8988T (cell line): ENCODE measurements at places on chromosomes 4 and X.

DNA sequence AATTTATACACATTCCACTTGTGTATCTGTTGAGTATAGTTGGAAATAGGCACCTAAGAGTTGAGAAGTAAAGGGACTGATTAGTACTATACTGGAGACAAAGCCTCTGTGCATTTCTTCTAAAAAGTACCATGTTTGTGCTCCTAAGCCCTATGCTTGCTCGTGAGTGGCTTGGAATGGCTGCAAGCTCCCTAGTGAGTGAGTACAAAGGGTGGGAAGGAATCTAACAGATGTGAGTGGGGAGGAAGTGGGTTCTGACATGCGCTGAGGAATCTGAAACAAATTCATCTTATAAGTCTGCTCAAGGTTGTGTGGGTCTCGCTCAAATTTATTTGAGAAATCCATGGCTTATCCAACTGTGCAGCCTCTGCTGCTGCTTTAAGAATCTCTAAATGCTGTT, 13.3 kb downstream of the SPCS3 start:
- no peak for DNase-seq

- peak; percentile 35 for DNase-seq
Measured at GRCh38 chr4:186727977-186728519, 4.4 kb upstream of the FAT1 start.

DNA sequence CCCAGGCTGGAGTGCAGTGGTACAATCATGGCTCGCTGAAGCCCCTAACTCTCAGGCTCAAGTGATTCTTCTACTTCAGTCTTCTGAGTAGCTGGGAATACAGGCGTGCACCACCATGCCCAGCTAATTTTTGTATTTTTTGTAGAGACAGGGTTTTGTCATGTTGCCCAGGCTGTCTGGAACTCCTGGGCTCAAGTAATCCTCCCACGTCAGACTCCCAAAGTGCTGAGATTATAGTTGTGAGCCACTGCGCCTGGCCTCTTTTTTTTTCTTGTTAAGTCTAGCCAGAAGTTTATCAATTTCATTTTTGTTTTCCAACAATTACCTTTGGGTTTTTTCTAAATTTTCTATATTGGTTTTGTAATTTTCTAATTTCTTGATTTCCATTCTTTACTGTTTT, 100.6 kb downstream of the GC start:
- DNase-seq: no peak

GRCh38 chrX:101659601-101660063, at the start of gene ARMCX2:
Gene ARMCX2, minus strand, starts transcription at chrX:101659850. Its CDS starts 2,262 bp downstream, at chrX:101657588.
- DNase-seq: no peak

DNA sequence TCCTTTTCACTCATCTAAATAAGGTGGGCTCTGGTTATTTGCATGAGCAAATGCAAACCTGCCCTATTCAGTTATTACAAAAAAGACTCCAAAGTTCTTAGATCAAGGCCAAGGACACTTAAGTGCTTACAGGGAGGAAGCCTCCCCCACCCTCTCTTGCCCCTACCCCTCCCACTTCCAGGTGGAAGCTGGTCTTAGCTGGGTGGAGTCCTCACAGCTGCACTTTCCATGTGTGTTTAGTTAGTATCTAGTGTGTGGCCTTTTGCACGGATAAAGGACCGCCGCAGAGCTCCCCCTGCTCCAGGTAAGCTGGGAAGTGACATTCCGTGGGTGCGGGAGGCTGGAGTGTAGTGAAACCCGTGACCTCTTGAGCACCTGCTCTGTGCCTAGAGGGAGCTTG, at the start of gene TRIM75:
Gene TRIM75 (plus strand): TSS at position 222 of the 400 bp plus-strand sequence. CDS start 5,282 bp downstream, outside the sequence.
- DNase-seq: no peak

DNA sequence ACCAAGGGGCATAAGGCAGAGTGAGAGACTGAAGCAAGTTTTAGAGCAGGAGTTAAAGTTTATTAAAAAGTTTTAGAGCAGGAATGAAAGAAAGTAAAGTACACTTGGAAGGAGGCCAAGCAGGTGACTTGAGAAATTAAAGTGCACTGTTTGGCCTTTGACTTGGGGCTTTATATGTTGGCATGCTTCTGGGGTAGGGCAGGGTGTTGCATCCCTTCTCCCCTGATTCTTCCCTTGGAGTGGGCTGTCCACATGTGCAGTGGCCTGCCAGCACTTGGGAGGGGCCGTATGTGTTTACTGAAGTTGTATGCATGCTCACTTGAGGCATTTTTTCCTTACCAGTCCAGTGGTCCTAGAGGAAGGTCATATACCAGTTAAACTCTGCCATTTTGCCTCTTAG, 35.3 kb upstream of the GPR173 start:
- no peak for DNase-seq

- no peak for DNase-seq
Measured at GRCh38 chr4:7978907-7979651, 39.4 kb upstream of the AFAP1 start.
